ENCODE measurements at places on chromosomes 16 and 17.

DNA sequence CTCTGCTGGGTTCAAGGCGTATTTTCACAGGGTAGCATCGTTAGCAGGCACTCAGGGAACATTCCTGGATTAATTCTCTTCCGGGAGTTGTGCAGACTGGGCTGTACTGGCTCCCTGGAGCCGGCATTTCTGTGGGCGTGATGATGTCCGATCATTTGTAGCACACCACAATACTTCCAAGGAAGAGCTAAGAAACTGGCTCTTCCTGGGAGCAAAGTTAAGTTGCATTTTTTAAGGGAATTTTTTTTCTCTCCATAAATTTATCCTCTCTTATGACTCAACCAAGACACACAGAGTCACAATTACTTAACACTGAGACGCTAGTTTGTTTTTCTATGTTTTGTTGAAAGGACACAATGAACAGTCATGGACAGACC, 211.6 kb upstream of the FOXF1 start:
- no peaks in the 10 kb centered on the region for H3K36me3 ChIP-seq
- H3K27me3 ChIP-seq, result no peaks in the 10 kb centered on the region
- H3K4me3 ChIP-seq, result peak overlapping the region; percentile 7
- peaks cover 39% of the 10 kb centered on the region for H3K4me1 ChIP-seq

DNA sequence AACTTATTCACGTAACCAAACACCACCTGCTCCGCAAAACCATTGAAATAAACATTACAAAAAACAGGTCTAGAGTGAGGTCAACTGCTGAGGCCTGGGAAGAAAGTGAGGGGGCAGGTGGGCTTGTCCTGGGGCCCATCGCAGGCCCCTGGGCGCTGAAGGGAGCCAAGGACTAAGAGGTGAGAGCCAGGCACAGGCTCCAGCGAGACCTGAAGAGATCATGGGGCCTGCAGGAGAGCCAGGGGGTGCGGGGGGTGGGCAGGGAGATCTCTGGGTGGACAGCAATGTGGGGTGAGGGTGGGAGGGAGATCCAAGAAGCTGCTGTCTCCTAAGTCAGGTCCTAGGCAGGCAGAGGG, 7.9 kb downstream of the ARHGAP27 start:
- H3K27ac ChIP-seq, result no peak overlapping the region
- H3K4me1 ChIP-seq, result peaks cover 21% of the 10 kb centered on the region
- no peak for DNase-seq

DNA sequence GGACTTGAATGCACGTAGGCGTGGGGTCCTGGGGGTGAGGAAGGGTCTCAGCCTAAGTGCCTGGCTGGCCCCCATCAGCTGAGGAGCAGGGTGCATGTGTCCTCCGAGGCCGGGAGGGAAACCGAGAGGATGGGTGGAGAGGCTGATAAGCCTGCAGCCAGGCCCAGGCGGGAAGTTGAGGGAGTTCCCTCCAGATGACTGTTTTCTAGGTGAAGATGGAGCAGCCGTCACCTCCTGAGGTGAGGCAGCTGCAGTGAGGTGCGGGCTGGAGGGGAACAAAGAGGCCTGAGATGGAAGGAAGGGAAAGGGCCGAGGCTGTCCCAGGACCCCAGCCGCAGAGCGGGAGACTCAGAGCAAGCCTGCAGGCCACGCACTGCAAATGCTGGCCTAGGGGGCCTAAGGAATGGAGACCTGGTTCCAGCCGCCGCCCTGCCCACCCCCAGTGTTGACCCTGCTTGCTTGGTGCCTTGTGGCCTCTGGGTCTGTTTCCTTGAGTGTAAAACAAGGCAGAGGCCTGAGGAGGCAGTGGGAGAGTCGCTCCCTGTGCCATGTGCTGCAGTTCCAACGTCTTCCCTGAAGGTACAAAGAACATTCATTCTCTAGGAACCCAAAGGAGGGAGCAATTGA, 3.0 kb downstream of the PECAM1 start:
- peak overlapping the region; percentile 42 for H3K4me3 ChIP-seq
- peak overlapping the region; percentile 59 for H3K27ac ChIP-seq
- peaks cover 7% of the 10 kb centered on the region for H3K4me1 ChIP-seq
- no peaks in the 10 kb centered on the region for H3K36me3 ChIP-seq
- H3K27me3 ChIP-seq, result no peaks in the 10 kb centered on the region
- no peak for DNase-seq

DNA sequence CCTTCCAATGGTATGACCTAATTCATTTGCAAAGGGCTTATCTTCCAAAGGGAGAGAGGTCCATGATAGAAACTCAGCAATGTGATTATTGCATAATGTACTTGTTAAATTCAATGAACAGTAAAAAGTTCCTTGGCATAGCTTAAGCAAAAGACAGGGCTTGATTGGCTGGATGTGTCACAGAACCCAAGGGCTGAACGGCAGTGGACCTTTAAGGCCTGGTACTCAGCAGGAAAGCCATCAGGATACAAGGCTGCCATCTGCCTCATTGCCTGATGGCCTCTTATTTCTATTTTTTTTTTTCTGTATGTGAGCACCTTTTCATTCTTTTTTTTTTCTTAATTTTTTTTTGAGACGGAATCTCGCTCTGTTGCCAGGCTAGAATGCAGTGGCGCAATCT, 208.9 kb upstream of the WSCD1 start:
- no peak overlapping the region for H3K27ac ChIP-seq
- H3K4me3 ChIP-seq, result no peak overlapping the region
- H3K4me1 ChIP-seq, result no peaks in the 10 kb centered on the region

DNA sequence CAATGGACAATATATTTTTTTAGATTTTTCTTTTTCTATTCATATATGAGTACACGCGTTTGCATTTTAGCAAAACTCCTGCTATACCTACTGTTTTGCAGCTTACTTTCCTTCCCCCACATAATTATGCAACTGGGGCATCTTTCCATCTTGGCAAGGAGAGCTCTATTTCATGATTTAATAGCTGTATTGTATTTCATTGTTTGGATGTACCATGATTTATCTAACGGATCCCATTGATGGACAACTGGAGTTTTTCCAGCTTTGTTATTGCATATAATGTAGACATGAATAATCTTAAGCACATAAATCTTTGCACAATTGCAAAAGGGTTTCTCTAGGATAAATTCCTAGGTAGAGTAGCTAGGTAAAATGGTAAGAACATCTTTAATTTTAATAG, 133.9 kb downstream of the PITPNC1 start:
- DNase-seq, result no peak
- H3K4me3 ChIP-seq, result no peak overlapping the region
- H3K36me3 ChIP-seq, result no peaks in the 10 kb centered on the region
- H3K27me3 ChIP-seq, result no peaks in the 10 kb centered on the region

DNA sequence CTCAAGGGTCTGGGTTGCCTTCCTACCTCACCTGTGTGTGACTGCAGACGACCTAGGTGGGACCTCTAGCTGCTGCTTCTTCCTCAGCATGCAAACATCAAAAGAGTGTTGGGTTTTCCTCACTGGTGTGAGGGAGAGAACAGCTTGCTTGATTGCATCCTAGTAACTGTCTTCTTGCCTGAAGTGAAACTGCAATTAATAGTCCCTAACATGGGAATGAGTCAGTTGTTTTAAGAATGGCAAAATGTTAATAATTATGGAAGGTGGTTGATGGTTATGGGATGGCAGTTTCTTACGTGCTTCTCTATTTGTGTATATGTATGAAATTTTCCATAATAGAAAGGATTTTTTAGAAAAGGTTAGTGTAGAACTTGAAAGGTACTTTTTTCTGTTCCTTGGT, 5.9 kb downstream of the POLR2C start:
- no peak for DNase-seq
- H3K4me1 ChIP-seq, result peaks cover 38% of the 10 kb centered on the region
- no peaks in the 10 kb centered on the region for H3K27me3 ChIP-seq
- H3K4me3 ChIP-seq, result no peak overlapping the region
- no peak overlapping the region for H3K27ac ChIP-seq

DNA sequence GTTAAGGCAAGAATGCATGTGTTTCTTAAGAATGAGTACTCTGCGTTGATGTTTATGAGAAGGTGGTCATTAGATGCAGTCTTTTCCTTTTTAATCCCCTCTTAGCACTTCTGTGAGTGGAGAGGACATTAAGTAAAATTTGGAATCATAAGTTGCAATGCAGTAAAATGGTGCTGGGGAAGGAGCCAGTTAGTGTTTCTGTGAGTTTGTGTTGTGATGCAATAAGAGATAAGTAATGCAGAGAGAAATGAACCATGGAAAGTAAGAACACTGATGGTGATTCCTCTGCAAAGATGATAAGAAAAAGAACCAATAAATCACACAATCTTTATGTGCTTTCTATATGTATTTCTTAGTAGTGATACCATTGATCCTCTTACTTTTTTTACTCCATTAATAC, 20.0 kb downstream of the ABHD15 start:
- no peak overlapping the region for H3K27ac ChIP-seq
- peaks cover 19% of the 10 kb centered on the region for H3K4me1 ChIP-seq
- no peak overlapping the region for H3K4me3 ChIP-seq
- peaks cover 19% of the 10 kb centered on the region for H3K36me3 ChIP-seq
- DNase-seq, result no peak
- no peaks in the 10 kb centered on the region for H3K27me3 ChIP-seq

Data from esophagus muscularis mucosa (tissue), 4 donors.